Activated naive CD8-positive, alpha-beta T cell treated with anti-CD3 and anti-CD28 coated beads, Interleukin-2, amount 10 ng/mL, durations not matched to agents 7 days and 5 days (primary cell): ENCODE measurements at places on chromosomes 12 and 14.
A peak's percentile ranks its signal among the peaks of the same experiment; 100 is the strongest.

- H3K27me3 ChIP-seq, result peaks cover 14% of the 10 kb centered on the region
- no peak overlapping the region for H3K27ac ChIP-seq
- no peaks in the 10 kb centered on the region for H3K36me3 ChIP-seq
- peak; percentile 41 for DNase-seq
Observed at GRCh38 chr14:88492272-88493089, 62.3 kb downstream of the PTPN21 start.

GRCh38 chr14:84991021-84991420 is 538.9 kb upstream of the FLRT2 start:
- no peaks in the 10 kb centered on the region for H3K36me3 ChIP-seq
- H3K27ac ChIP-seq, result no peak overlapping the region
- H3K27me3 ChIP-seq, result no peaks in the 10 kb centered on the region
- no peak for DNase-seq
- H3K4me3 ChIP-seq, result no peak overlapping the region

GRCh38 chr14:104860414-104860813 is 4.7 kb upstream of the CEP170B start:
- H3K4me3 ChIP-seq, result no peak overlapping the region
- H3K27ac ChIP-seq, result no peak overlapping the region
- peaks cover 13% of the 10 kb centered on the region for H3K27me3 ChIP-seq
- no peak for DNase-seq

- no peak for DNase-seq
- peaks cover 9% of the 10 kb centered on the region for H3K4me1 ChIP-seq
- H3K4me3 ChIP-seq, result no peak overlapping the region
- H3K36me3 ChIP-seq, result peaks cover 30% of the 10 kb centered on the region
- H3K27ac ChIP-seq, result no peak overlapping the region
Observed at GRCh38 chr14:63453443-63453936, 89.7 kb downstream of the PPP2R5E start.

GRCh38 chr12:18861287-18861858 is 123.5 kb downstream of the CAPZA3 start:
- no peaks in the 10 kb centered on the region for H3K4me1 ChIP-seq
- peaks cover 4% of the 10 kb centered on the region for H3K27me3 ChIP-seq
- no peak for DNase-seq
- H3K4me3 ChIP-seq, result no peak overlapping the region
- H3K27ac ChIP-seq, result no peak overlapping the region

- H3K36me3 ChIP-seq, result no peaks in the 10 kb centered on the region
- no peaks in the 10 kb centered on the region for H3K27me3 ChIP-seq
- DNase-seq, result peak; percentile 34
- no peak overlapping the region for H3K27ac ChIP-seq
- no peak overlapping the region for H3K4me3 ChIP-seq
- H3K4me1 ChIP-seq, result peaks cover 15% of the 10 kb centered on the region
Observed at GRCh38 chr14:105492971-105493871, 2.2 kb downstream of the TEDC1 start.

DNA sequence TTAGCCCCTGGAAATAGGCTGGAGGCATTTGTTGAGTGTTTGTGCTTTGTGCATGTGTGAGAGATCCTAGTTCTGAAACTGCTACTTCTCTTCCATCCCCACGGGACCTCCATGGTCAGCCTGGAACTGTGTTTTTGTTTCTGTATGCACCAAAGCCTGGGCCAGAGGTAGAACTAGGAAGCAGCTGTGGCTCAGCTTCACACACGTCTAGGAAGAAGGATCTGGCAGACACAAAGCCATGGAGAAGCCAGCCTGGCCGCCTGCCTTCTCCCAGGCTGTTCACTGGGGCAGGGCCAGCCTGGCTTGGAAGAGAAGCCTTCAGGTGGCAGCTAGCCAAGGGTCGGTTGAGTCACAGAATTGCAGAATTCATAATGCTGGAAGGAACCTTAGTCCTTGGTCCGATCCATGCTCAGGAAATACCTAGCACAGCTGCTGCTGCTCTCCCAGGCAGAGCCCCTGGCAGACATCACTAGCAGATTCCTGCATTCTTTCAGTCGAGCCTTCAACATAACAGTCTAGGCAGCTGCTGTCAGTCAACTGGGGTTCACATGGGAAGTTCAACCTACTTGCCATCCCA is 27.0 kb downstream of the RIN3 start:
- peaks cover 67% of the 10 kb centered on the region for H3K4me1 ChIP-seq
- no peaks in the 10 kb centered on the region for H3K27me3 ChIP-seq
- H3K4me3 ChIP-seq, result peak overlapping the region; percentile 48
- peaks cover 15% of the 10 kb centered on the region for H3K36me3 ChIP-seq

- H3K4me3 ChIP-seq, result no peak overlapping the region
Observed at GRCh38 chr14:56423544-56423943, 156.1 kb upstream of the TMEM260 start.

DNA sequence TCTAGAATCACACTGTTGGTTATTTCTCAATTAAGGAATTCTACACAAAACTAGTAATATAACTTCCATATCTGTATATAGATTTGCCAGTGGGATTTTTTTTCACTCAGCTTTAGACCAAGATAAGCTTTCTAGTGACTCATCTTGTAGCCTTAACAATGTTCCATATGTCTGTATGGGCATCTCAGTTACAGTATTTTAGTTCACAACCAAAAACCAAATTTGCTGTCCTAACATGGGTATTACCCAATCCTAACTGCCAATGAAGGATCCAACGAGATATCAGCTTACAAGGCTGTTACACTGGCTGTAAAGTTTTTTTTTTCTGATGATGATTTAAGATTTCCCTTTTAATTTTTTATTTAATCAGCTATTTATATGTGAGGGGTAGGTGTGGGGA is 31.5 kb upstream of the KRR1 start:
- H3K4me3 ChIP-seq, result no peak overlapping the region
- H3K27ac ChIP-seq, result no peak overlapping the region

DNA sequence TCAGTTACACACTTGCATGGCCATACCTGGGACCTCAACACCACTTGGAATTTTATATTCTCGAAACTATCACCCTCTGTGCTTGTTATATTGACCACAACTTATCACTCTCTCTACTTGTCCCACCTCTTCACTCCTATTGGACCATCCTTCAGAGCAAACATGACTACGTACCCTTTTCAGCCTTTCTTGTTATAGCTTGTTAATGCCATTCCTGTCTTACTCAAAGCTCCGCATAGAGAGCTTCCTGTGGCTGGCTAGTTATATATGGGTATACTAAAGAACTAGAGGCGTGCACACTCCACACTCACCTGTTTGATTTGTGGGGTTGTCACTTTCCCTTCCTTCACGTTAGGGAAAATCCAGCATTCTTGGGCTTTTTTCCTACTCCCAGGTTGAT is 26.3 kb upstream of the FRS2 start:
- peaks cover 2% of the 10 kb centered on the region for H3K4me1 ChIP-seq
- no peaks in the 10 kb centered on the region for H3K27me3 ChIP-seq
- DNase-seq, result no peak
- H3K27ac ChIP-seq, result no peak overlapping the region
- H3K4me3 ChIP-seq, result no peak overlapping the region
- H3K36me3 ChIP-seq, result no peaks in the 10 kb centered on the region

- peaks cover 3% of the 10 kb centered on the region for H3K4me1 ChIP-seq
- H3K27ac ChIP-seq, result no peak overlapping the region
- peaks cover 10% of the 10 kb centered on the region for H3K27me3 ChIP-seq
- H3K36me3 ChIP-seq, result no peaks in the 10 kb centered on the region
Observed at GRCh38 chr14:35883677-35884293, 57.6 kb downstream of the BRMS1L start.

DNA sequence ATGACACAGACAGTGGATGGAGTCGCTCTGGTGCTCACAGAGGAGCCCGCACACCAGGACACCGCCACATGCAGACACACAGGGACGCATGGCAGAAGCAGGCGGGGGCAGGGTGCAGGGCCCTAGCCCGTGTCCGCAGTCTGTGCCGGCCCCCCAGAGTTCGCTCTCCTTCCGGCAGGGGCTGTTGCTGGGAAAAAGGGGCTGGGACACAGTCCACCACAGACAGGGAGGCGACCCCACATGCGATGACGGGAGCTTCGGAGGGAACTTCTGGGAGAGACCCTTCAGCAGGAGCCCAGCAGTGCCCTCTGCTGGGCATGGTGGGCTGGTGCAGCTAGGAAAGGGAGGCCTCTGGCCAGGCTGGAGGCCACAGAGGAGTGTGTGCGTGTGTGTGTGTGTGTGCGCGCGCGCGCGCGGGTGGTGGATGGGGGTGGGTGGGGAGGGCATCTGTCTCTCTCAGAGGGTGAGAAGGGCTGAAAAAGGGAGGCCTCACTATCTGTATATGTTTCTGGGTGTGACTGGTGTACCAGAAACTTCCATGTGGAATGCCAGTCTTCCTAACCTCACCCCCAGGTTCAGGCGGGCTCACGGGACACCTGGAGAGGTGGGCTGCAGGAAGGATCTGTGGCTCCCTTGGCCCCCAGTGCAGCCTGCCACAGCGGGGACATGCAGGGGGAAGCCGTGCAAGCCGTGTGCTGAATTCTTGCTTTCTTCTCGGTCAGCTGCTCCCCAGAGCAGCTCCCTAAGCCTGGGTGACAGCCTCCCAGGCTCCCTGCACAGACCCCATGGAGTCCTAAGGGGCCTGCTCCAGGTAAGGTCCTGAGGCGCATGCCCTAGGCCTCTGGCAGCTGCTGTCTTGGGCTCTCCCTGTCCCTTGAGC is 60.7 kb downstream of the PLEKHG3 start:
- DNase-seq, result peak; percentile 77
- peaks cover 27% of the 10 kb centered on the region for H3K27me3 ChIP-seq
- peak overlapping the region; percentile 15 for H3K4me3 ChIP-seq
- no peaks in the 10 kb centered on the region for H3K36me3 ChIP-seq
